Stimulated activated CD8-positive, alpha-beta memory T cell treated with anti-CD3 and anti-CD28 coated beads, Interleukin-7, amount 100 ng/mL, for 1 hour (primary cell): ENCODE measurements at places on chromosomes 5 and 9.

GRCh38 chr5:127683008-127683407, 20.2 kb upstream of the CCDC192 start:
- DNase-seq = no peak

DNA sequence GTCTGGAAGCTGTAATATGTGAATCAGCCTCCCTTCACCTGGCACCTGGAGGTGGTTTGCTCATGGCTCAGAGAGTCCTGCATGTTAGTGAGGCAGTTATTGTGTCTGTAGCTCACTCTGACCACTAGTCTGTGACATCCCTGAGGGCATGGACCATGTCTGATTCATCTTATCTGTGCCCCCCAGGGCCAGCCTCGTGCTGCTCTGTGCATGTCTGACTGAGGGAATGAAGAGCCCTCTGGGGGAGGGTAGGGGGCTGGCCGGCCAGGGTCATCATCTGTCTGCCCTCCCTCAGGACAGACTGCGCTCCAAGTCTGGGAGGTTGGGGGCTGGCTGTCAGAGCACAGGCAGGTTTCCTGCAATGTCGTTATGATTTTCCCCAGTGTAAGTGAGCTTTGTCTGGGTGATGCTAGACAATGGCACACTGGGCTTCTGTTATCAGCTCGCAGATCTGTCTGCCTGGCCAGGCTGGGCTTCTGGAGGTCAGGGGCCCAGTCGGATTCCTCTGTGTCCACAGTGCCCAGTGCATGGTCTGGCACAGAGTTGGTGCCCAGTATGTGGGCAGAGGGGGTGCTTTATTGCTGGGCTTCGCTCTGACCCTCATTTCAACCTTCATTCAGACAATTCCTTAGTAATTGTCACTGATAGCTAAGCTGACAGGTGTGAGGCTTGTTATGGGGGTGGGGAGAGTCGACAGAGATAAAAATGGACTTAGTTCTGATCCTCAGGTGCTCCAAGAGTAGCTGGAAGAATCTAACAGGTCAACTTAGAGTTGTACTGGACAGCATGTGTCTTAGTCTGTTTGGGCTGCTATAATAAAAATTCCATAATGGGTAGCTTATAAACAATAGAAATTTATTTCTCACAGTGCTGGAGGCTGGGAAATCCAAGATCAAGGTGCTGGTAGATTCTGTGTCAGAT, 85.7 kb upstream of the SHB start:
- DNase-seq = no peak

DNA sequence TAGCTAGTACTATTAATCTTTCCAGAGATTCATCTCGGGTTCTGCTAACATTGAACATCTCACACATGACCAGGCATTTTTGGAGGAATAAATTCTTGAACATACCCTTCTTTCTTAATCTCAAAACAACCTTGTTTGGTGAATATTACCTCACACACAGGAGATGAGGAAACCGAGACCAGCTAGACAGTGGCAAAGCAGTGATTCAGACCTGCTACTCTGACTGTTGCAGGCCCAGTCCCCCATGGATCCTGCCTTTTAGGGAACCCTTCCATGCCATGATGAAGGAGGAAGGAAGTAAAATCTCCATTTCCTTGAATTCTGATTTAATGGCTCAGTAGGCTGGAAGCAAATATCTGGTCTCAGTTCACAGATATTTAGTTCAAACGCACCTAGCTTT, 2.6 kb downstream of the PCSK5 start:
- no peak for DNase-seq

GRCh38 chr9:112786829-112787520, 36.4 kb downstream of the SNX30 start:
- no peak for DNase-seq

- DNase-seq = no peak
These were observed 91.7 kb downstream of the MACROH2A1 start for GRCh38 chr5:135307143-135307903.
